ENCODE measurements at places on chromosomes 11 and 22.

DNA sequence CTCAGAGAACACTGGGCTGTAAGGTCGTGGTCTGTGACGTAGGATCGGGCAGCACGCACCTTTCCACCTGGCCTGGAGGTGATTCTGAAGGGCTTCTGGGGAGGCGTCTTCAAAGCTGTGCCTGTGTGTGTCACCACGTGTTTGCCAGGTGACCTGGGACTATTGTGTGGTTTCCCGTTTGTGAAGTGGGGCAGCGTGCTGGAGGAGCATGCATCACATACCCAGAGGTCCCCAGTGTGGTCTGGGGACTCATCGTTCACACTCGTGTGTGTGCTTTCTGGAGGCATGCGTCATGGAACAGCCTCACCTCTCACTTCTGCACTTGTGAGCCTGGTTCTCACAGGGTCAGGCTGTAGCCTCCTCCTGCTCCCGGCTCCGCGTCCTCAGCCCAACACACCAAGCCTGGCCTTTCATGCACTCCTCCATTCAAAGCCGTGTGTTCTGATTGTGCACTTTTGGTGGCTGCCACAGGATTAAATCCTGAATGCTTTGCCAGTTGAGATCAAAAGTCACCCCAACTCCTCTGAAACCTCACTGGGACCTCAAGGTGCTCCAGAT is 106.3 kb downstream of the KCNQ1OT1 start:
- DNase-seq = no peak

GRCh38 chr11:64027651-64028397 is 7.9 kb upstream of the FLRT1 start:
- DNase-seq = no peak

DNA sequence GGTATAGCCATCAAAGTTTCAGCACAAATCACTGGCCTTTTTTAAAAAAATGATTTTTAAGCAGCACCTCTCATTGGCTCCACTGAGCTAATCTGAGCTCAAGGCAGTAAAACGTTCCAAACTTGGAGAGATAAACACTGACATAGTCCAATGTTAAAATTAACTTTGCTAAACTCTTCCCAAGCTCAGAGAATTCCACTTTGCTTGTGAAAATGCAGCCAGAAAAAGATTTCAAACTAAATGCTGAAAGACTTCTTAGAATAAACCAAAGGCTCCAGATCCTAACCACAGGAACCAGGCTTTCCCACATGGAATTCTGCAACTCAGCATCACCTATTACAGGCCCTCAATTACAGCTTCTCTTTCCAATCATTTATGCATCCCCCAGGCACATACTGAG is 84.7 kb upstream of the GDPD4 start:
- DNase-seq = no peak

- peak; percentile 16 for DNase-seq
These were observed 784 bp downstream of the SULT4A1 start for GRCh38 chr22:43861529-43861928.

GRCh38 chr11:30653606-30654005 is 67.5 kb upstream of the MPPED2 start:
- no peak for DNase-seq

DNA sequence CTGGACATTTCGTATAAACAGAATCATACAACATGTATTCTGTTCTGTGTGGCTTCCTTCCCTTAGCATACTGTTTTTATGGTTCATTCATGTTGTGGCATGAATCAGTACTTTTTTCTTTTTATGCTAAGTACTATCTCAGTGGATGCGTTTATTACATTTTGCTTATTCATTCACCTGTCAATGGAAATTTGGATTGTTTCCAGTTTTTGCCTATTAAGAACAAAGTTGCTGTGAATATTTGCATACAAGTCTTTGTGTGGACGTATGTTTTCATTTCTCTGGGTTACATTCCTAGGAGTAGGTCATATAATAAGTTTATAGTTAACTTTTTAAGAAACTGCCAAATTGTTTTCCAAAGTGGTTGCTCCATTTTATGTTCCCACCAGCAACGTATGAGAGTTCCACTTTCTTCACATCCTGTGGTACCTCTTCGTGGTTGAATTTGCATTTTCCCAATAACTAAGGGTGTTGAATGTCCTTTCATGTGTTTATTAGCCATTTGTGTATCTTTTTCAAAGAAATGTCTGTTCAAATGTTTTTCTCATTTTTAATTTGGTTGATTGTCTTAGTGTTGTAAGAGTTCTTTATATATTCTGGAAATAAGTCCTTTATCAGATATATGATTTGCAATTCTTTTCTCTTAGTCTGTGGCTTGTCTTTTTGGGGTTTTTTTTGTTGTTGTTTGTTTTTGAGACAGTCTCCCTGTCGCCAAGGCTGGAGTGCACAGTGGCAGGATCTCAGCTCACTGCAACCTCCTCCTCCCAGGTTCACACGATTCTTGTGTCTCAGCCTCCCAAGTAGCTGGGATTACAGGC is 46.0 kb upstream of the MICAL2 start:
- no peak for DNase-seq

DNA sequence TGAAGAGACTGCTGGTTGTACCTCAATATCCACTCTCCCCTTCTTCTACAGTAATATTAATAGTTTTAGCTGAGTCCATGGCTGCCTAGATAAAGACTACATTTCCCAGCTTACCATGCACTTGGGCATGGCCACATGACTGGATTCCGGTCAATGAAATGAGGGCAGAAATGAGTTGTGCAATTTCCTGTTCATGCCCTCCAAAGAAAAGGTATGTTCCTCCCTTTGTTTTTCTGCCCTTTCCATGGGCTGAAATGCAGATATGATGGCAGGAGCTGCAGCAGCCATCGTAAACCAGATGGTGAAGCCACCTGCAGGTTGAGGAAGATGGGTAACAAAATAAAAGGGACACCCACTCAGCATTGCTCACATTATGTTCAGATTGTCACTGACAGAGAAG is 15.3 kb upstream of the ELFN2 start:
- no peak for DNase-seq

DNA sequence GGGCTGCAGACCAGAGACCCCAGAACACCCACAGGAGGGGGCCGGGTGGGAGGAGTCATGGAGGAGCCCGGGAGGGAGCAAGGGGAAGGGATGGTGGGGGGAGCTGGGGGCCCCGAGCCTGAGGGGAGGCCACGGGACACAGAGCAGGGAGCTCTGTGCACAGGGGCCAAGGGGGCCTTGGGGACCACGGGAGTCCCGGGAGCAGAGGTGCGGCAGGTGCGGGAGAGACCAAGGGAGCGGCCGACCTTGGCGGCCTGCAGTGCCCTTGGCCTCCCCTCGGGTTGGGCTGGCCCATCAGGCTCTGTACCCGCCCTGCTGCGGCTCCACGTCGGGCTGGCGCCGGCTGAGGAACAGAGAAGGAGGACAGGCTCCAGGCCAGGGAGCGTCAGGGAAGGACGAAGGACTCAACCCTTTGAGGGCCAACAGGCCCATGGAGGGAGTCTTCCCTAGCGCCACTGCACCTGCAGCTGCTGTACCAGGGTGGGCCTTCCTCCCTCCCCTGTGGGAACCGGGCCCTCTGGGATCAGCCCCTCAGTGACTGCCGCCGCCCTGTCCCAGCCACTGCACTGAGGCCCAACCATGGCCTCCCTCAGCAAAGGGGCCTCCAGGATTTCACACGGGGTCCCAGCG is 17.8 kb upstream of the BRSK2 start:
- DNase-seq = no peak

- peak; percentile 15 for DNase-seq
These were observed 1.5 kb downstream of the LARGE1 start for GRCh38 chr22:33918676-33919365.

DNA sequence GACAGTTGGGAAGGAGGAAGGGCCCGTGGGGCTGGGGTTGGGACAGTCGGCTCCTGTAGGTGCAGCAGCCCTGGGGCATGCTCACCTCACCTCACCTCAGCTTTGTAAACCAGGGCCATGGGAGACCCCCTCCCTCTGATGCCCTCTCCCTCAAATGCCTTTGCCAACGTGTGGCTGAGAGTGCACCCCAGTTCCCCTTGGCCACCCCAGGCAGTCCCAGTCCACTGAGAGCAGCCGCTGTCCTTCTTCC is 4.2 kb upstream of the NEAT1 start:
- no peak for DNase-seq

- DNase-seq = no peak
These were observed 39.2 kb upstream of the KLHL35 start for GRCh38 chr11:75472081-75472732.

DNA sequence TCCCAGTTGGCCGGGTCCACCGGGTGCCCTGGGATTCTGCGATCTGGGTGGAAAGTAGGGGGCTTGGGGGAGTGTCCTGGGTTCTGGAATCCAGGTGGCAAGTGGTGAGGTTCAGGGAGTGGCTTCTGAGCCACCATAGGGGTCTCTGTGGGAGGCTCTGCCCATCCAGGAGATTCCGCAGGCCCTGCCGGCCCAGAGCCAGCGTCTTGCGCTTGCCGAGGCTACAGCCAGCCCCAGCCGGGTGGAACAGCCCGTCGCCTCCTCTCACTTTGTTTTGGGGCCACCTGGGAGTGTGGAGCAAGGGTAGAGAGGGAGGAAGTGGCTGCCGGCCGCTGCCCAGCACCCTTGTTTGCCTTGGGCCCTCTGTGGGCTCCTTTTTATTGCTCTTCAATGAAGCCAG is 60.6 kb upstream of the PPP6R3 start:
- DNase-seq = no peak

DNA sequence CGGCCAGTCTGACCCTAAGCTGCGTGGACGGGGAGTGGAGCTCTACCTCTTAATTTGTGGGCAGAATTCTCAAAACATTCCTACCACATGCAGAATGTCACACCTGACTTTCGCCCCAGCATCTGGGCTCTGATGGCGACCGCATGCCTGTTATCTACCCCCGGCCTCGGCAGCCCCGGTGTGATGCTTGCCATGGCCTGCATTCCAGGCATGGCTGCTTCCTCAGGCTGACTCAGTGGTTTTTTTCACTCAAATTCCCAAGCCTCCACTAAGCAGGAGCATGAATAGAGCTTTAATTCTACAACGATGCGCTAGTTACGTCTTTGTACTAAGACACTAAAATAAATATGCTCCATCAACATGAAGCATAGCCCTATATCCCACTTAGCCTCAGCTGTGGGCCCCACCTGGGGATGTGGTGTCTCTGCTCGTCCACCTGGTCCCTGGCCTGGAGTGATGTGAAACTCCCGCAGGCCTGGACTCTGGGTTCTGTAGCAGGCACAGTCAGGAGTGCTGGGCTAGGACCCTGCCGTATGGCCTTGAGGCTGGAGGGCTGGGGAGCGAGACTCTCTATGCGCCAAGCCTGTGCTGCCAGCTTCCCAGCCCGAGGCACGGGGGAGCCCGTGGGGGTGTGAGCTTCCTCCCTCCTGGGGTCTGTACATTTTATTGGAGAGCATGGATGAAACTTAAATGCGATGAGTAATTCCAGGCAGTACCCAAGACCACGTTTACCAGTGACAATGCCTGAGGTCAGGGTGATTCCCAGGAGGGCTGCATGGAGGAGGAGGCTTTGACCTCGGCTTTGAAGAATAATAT is 153.2 kb downstream of the CTTN start:
- no peak for DNase-seq

GRCh38 chr22:39917197-39917643 is 16.3 kb downstream of the GRAP2 start:
- no peak for DNase-seq

GRCh38 chr22:41305646-41306045 is 4.3 kb downstream of the ZC3H7B start:
- DNase-seq = no peak

DNA sequence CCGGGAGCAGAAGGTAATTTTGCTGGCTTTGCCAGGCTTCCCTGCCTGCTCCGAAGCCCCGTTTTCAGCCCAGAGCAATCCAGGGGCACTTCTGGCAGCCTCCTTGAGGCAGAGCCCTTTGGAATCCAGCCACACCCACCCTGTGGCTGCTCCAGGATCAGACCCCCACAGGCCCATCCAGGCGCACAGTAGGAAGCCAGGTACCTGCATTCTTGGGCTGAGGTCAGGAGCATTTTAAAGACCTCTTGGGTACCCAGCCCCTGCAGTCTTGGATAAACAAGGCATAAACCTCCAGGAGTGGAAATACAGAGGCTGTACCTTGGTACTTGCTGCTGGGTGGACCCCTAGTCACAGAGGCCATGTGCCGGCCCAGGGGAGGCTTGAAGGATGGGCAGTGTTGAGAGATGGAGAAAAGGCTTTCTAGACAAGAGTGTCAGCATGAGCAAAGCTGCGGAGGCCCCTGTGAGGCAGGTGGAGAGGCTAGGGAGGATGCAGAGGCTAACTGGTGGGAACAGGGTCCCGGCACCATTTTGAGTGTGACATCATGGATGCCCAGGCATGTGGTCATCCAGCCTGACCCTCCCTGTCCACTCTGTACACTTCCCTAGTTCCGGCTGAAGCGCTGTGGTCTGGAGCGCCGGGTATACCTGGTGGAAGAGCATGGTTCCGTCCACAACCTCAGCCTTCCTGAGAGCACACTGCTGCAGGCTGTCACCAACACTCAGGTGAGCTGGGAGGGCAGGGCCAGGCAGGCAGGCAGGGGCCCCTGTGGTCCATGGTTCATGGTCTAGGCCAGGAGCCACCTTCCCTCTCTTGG is 3.9 kb downstream of the MUS81 start:
- no peak for DNase-seq

DNA sequence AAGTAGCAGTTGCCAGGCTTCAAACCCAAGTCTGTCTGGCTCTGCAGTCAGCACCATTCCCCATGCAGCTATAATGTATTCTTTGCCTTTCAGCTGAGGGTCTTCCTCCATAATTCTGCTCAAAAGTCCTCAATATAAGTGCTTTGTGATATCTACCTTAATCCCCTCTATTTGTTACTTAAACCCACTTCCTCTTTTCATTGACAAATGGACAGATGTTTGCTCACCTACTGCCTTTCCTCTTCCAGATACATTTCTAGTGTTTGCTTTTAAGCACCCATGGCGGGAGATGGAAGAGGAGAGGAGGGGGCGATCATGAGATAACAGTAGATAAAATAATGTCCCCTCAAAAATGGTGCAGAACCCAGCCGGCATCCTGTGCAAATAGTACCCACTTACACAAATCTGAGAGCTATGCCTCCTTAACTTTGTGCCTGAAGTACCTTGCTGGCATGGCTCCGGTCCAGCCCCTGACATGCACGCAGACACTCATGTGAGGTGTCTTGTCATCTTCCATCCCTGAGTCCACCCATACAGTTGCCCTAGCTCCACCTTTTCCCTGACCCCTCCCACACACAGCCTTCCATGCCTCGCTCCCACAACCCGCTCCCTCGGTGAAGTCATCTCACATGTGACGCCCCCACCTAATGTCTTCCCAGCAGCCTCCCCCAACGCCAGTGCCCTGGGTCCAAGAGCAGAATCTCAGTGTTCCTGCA is 109.6 kb downstream of the TRIM29 start:
- DNase-seq = no peak

DNA sequence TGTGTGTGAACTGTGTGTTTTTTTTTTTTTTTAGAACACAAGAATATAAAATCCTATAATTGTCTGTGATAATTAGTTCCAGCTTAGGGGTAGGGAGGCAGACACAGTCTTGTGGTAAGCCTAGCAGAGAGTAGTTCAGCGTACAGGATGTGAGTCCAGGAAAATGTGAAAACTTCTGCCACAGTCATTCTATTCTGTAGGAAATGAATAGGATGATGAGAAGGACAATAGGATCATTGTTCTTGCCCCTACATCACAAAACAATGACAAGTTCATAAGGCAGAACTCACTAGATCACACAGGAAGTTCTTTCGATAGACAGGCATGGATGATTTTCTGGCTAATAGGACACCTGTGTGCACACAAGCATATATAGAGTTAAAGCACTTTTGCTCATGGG is 132.2 kb downstream of the NAV2 start:
- DNase-seq = no peak

Data from large intestine (tissue), 12 donors.